Lower leg skin (tissue), 4 donors: ENCODE measurements at places on chromosomes 11 and 22. TPM values are rescaled to one million over a fixed set of nuclear protein-coding genes. Genes with fewer than 3 reads are reported as not detected.

GRCh38 chr11:76566811-76567210 is 103.7 kb downstream of the LRRC32 start:
- DNase-seq: no peak

DNA sequence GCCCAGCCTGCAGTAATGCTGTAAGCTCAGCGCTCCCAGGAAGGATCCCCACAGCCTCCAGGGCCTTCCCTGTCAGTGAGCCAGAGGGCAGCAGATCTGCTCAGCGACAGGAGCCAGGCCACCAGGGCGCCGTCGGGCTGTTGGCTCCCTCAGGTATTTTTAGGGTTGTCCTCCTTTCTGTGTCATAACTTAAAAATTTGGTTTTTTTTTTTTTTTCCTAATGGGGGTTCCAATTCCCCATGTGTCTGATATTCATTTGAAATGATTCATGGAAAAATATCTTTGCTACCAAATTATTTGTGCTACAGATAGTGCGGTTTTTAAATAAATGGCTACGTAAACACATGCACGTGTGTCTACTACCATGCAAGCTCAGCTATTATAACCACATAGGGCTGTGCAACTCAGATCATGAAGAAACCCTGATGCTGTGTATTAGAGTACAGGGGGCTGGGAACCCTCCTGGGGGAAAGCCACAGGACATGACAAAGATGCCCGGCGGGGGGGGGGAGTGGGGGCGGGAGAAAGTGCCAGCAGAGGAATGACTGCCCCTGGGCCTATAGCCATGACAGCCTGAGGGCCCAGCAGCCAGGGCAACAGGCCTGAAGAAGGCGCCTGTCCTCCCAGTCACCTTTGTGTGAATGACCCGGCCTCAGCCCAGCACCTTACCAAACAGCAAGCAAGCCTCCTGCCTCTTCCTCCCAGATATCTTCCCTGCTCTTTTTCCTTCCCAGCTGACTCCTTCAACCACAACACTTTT is 89.3 kb downstream of the NAT10 start:
- no peak for DNase-seq

The SCGB2A2 gene
- total RNA-seq: 665 TPM

DNA sequence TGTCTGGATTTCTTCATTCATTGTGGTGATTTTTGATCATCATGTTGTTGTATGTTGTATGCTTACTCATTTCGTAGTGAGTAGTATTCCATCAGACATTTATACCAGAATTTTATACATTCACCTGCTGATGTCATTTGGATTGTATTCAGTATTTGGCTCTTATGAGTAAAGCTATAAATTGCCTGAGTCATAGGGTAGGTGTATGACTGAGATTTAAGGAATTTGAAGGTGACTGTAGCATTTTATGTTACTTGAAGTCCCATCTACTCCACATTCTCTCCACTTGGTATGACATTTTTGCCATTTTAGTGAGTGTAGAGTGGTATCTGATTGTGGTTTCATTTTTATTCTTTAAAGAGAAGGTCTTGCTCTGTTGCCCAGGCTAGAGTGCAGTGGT is 548.2 kb downstream of the TBC1D22A start:
- no peak for DNase-seq

- no peak for DNase-seq
Observed at GRCh38 chr11:104668797-104669463, 229.3 kb downstream of the CASP12 start.

GRCh38 chr11:27319072-27319471 is 43.9 kb downstream of the CCDC34 start:
- DNase-seq: no peak

GRCh38 chr11:968822-969221 is 43.2 kb downstream of the AP2A2 start:
- DNase-seq: no peak

DNA sequence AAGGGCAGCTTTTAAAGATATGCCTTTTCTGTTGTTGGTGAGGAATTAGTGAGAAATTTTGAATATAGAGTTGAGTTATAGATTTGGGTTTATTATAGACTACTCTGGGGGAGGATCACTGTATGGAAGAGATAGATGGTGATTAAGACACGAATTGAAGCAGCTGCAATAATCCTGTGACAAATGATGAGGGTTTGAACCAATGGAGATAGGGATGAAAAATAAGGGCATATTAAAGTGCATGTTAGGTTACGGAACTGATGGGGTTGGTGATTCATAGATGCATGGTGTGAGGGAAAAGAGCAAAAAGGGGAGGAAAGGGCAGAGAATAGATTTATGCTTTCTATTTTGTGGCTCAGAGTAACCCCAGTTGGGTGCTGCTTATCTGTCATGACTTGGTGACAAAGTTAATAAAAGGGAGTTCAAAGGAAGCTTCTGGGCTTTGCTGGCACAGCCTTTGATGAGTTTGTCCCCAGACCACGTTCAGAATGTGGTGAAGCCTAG is 11.8 kb downstream of the C11orf87 start:
- no peak for DNase-seq

The MLC1 gene
- total RNA-seq: 2.1 TPM

DNA sequence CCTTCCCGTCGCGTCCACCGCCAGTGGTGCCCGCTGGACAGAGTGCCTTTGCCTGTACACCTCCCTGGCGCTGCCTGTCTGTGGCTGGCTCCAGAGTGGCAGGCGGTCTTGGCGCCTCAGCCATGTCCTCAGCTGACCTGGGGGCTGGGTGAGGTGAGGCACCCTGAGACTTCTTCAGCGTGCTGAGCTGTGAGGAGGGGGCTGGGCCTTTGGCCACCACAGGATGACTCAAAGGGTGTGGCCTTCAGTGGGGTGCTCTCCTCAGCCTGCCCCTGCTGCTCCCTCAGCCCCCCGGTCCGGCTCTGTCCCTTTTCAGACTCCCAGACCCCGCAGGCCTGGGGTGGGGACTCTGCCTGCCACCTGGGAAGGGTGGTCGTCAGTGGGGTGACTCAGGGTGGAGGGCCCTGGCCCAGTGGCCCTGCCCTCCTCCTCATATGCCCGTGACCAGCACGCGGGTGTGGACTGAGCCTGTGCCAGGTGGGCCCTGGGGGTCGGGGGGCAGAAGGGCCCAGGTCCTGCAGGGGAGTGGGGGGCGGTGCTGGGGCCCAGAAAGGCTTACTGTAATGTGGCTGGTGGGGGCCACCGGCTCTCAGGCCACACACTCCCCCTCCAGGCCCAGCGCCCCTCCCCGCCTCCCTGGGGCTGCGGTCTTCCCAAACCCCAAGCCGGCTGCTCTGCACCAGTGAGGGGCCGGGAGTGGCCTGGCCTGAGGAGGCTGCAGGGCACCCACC is 15.9 kb downstream of the CRELD2 start:
- no peak for DNase-seq

- DNase-seq: no peak
Observed at GRCh38 chr11:77503006-77503405, 29.1 kb upstream of the PAK1 start.

DNA sequence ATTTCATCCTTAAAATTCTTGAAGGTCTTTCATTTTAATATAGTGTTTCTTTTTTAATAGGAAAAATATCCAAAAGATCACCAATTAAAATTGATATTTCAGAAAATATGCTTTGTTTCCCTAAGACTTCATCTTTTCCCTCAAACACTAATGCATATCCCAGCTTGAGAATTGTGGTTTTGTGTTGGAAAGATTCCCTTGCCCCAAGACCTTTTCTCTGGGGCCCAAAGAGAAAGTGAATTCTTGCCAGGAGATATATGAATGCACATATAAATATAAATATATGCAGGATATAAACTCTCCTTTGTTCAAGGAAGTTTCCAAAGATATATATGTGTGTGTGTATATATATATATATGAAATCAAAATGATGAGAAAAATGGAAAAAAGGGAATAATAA is 241.2 kb downstream of the FAM76B start:
- DNase-seq: no peak

GRCh38 chr22:45263463-45264269 is 21.1 kb upstream of the UPK3A start:
- peak; percentile 94 for DNase-seq

GRCh38 chr22:48942698-48943566 is 884.7 kb downstream of the BRD1 start:
- DNase-seq: peak; percentile 5

GRCh38 chr22:36936362-36937116 is 23.1 kb downstream of the CSF2RB start:
- no peak for DNase-seq

The SMTNL1 gene
- total RNA-seq: not detected

The MYOD1 gene
- total RNA-seq: not detected

The DLG2 gene
- 37.6 TPM for total RNA-seq

GRCh38 chr11:76124905-76125770 is 81.2 kb downstream of the WNT11 start:
- no peak for DNase-seq

GRCh38 chr11:69812256-69812655 is 7.0 kb downstream of the FGF3 start:
- DNase-seq: no peak

The KCNJ5 gene
- total RNA-seq: not detected
